Bronchial epithelial cell (primary cell): ENCODE measurements at places on chromosomes 5 and 9.

- no peak for DNase-seq
Observed at GRCh38 chr9:134571326-134571931, 70.2 kb upstream of the COL5A1 start.

DNA sequence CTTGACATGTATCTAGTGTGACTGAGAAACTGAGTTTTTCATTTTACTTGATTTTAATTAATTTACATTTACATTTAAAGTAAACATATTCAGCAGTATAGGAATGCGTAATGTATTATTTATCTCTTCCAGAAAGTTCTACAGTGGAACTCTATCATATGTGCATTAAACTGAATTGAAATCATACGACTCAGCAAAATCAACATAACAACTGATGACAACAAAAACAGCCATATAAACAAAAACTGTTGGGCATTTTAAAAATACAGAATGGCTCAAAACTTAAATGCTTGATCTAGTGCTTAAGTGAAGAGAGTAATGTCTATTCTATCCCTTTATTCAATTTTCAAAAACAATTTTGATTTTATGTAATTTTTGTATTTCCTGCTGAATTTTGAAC, 134.4 kb downstream of the TRPM3 start:
- DNase-seq, result no peak

DNA sequence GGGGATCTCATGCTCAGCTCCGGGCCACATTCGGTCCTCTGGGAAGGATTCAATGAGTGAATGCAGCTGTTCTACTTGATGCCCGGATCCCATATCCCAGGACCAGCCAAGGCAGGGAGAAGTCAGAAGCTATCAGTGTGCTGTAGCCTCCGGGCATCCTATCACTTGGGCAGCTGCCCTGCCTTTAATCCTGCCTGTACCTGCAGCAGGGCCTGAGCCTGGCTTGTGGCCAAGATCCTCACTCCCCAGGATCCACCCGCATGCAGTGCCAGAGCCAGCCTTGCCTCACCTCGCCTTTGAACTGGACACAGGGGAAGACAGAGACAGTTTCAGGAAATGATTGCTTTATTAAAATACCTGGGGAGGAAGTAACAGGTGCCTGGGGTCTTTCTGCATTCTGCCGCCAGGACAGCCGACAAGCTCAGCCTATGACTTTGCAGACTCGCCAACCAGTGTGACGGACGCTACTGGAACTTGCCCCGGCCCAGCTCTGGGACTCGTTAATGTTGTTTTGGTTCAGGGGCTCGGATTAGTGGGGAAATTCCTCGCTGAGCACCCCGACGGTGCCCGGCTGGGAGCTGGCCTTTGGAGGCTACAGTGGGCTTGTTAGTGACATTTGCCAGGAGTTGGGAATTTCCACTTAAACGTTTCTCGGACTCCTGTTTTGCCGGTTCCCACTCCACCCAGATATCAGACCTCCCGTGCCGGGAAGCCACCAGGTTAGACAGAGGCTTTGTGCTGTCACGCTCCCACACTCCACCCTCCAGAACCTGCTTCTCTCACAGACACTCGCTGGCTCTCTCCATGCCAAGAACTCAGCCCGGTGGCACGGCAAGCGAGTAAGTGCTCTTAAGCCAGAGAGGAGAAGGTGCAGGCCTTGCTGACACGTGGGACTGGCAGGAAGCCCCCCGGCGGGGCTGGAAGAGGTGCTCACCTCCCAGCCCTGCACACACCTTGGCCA, 721 bp downstream of the PTGES start:
- peak; percentile 87 for DNase-seq

DNA sequence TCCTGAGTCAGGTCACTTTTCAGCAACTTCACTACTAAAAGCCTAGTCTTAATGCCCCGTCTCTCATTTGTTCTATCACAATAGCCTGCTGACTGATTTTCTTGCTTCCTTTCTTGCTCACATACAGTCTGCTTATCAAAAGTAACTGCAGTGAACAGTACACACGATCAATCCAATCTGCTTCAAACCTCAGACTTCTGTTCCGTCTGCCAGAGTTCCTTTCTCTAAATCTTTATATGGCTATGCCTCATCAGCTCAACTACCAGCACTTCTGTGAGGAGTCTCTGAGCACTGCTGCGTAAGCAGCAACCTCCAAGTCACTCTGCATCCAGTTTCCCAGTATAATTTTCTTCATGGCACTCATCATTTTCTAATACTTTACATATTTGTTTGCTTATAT, 34.8 kb upstream of the PUM3 start:
- no peak for DNase-seq

DNA sequence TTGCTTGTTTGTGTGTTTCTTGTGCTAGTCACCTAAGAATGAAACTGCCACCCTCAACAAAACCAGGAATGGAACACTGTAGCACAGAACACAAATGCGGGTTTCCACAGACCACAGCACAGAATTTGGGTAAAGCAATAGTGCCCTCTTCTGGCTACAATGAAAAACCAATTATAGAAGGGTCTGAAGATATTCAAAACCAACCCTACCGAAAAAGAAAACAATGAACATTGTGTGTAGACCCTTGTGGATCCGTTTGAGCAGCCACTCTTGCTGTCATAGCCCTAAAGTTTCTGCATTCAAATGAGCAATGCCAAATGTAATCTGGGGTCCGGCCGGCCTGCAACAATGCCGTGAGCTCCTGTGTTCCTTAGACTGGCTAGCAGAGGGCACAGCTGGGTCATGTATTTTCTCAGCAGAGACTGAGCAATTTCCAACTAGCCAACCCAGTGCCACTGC, 8.3 kb upstream of the ENC1 start:
- DNase-seq, result peak; percentile 64

DNA sequence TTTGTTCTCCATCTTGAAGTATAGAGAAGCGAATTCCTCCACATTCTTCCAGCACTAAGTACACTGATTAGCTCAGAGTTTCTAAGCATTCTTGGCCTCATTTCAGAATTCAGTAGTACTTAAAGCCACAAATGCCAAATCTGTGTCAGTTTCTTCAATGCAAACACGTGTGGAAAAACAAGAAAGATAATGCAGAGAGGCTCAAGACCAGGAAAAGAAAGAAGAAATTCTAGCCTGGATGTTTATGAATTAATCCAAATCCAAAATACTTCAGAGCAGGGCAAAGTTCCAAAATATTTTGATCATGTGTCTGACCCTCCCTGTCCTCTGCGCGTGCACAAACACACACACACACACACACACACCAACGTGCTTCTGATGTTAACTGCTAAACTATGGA, 457.6 kb downstream of the SLCO4C1 start:
- DNase-seq, result no peak

DNA sequence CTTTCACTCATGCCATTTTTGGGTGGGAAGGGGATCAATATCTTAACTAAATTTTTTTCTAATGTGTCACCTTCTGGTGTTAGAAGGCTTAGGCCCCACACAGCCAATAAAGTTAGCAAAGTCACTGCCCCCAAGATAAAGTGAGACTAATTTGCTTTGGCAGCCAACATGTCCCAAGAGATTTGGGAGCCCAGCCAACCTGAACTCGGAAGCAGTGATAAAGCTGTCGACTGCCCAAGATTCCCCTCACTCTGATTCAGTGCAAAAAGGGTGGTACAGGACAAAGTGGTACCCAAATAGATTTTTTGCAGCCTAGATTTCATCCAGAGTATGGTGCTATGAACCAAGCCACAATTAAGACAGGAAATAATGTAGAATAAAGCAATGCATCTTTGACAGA, 572.5 kb upstream of the ARRDC3 start:
- DNase-seq, result no peak

DNA sequence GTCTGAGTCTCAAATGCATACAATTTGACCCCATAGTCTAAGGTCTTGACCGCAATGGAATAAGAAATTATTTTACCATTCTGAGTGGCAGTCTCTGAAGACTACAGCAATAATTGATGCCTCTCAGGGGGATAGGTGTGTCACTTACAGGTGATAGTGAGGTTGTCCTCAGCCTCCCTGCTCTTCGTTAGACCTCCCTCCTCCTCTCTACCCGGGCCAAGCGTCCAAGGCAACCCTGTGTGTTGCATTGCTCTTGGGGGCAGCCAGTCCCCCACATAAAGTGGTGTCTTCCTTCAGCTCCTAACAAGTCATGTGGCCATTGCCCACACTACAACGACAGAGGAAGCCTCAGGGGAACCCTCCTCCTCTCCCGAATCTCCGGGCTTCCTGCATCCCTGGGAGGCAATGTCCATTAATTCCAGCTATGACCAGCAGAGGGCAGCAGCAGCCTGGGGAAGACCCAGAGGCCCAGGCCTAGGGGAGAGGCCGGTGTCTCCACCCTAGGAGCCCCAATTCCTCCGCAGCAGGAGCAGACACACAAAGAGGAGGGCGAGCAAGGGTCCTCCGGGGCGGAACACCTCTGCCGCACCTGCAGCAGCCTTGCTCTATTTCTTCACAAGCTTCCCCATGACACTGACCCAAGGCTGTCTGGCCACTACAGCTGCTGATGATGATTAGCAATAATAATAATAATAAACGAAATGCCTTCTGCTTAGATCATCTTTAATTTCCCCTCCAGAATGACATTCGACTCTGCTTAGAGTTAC, 134.8 kb downstream of the KCNIP1 start:
- DNase-seq, result peak; percentile 28

DNA sequence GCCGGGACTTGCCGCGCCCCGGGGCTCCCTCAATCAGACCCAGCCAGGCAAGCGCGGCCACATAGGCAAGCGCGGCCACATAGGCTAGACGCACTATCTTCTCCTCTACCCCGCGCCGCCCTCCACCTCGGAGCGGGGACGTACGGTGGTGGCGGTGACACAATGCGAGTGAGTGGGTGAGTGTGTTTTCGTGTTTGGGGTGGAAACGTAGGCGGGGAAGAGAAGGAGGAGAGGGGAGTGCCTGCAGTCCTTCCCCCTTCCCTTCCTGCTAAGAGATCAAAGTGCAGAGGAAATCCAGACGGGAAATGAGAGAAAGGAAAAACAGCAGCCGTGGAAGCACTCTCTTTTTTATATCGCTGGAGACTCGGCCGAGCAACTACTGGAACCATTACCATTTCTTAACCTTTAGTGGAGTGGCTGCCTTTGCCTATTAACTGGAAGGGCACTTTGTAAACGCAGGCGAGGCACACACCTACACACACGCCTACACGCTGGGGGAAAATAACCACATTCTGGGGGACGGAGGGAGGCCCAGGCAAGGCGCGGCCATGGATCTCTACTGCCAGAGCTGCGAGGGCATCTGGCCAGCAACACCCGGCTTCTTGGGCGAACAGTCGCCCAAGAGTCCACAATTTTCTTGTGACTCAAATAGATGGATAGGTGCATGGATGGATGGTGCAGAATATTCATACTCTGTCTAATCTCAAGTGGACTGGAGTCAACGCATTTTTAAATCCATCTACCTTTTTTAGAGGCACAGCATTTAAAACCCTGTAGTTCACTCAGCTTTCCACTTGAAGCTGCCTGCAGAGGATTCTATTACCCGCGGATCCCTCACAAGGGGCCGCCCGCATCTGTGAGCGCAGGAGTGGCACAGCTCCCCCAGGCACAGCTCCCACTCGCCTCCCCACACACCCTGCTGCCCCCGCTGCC, 2.1 kb downstream of the EDIL3 start:
- DNase-seq, result no peak

GRCh38 chr5:82674671-82675070, 396.5 kb upstream of the RPS23 start:
- DNase-seq, result no peak

GRCh38 chr9:113556877-113557593, 93.5 kb downstream of the RGS3 start:
- no peak for DNase-seq

- peak; percentile 49 for DNase-seq
Observed at GRCh38 chr9:17636821-17637220, 58.0 kb downstream of the SH3GL2 start.

DNA sequence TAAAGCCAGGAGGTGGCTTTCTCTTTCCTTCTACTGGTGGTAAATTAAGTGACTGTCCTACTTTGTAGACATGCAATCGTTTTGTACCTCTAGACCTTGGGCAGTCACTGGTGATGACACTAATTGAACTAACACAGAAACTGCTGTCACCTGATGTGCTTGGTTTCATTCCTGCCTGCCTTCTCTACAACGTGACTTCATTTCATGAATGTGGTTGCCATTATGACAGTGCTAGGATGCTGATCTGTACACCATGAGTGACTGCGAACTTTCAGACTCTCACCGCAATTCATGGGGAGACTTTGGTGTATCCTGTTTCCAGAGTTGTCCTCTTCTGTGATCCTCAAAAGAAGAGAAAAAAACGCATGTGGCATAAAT, 47.5 kb downstream of the UBE2QL1 start:
- DNase-seq, result no peak

DNA sequence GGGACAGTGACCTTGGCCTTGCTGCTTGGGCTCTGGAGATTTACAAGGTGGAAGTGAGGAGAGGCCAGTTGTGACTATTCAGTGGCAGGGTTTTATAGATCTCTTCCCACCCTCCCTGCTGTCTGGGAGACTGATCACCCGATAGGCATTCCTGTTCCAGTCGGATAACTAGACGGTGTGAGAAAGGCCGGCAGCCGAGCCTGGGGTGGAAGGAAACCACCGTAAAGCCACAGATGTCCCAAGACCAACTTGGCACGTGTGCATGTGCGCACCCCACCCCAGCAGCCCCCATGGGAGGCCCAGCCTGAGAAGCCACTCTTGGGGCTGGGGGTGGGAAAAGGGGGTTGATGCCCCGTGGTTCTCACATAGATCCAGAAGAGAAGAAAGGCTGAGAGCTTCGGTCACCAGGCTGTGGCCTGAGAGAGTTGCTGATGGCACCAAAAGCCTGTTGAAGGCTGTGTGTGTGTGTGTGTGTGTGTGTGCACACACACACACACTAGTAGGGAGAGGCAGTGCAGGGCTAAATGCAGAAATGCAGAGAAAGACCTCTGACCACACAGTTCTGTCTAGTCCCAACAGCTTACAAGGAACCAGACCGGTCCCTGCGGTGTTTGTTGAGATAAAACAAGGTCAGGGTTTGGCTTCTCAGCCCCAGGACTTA, 225.8 kb downstream of the FANCC start:
- peak; percentile 41 for DNase-seq

GRCh38 chr9:116193636-116194035, 40.0 kb downstream of the PAPPA start:
- peak; percentile 81 for DNase-seq

DNA sequence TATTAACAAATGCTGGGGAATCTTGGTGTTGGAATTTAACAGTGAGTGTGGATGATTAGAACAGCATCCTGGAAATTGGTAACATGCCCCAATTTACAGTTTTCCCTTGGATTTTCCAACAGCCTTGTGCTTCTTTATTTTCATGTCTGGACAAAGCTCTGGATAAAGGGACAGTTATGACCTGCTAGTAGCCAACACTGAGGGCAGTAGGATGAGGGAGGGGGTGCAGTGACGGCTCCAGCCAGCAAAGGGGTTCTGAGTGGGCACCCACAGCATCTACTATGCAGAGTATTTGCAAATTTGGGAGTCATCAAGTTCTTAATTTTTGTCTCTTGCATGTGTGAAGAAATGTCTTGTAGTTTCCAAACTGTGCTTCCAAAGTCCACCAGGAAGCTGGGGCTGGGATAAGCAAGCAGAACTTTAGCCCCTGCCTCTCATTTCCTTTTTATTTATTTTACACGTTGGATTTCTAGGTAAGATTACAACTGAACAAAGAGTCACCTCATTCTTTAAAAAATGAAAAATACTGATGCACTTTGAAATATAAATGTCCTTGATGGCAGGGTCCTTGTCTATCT, 63.0 kb upstream of the SELENOP start:
- no peak for DNase-seq

- no peak for DNase-seq
Observed at GRCh38 chr5:167167191-167167795, 1124.2 kb upstream of the WWC1 start.
